ENCODE measurements at places on chromosomes 4 and X. TPM values are rescaled to one million over a fixed set of nuclear protein-coding genes. Genes with fewer than 3 reads are reported as not detected.

GRCh38 chrX:37686369-37686995 lies 891 bp downstream of the XK start:
- H3K4me3 ChIP-seq, result peak overlapping the region; percentile 9
- no peaks in the 10 kb centered on the region for H3K4me1 ChIP-seq
- H3K27me3 ChIP-seq, result no peaks in the 10 kb centered on the region
- no peaks in the 10 kb centered on the region for H3K36me3 ChIP-seq
- DNase-seq, result no peak

DNA sequence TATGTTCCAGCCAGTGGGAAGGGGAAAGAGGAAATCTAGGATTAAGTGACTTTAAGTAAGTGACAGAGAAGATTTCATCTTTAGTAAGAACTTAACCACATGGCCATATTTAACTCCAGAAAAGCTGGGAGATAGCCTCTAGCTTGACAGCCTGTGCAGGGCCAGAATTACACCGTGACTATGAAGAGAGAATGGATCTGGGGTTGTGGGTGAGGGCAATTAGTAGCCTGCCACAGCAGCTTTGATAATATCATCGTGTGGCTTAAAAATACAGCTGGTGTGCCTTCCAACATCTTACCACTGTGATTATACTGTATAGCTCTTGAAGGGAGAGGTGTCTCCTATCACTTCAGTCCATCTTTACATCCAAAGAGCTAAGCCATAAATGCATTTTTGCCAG lies 57.6 kb upstream of the TBC1D9 start:
- no peaks in the 10 kb centered on the region for H3K4me1 ChIP-seq
- H3K36me3 ChIP-seq, result no peaks in the 10 kb centered on the region
- no peak overlapping the region for H3K27ac ChIP-seq

Gene ZCCHC18
- 1.9 TPM for polyA plus RNA-seq

DNA sequence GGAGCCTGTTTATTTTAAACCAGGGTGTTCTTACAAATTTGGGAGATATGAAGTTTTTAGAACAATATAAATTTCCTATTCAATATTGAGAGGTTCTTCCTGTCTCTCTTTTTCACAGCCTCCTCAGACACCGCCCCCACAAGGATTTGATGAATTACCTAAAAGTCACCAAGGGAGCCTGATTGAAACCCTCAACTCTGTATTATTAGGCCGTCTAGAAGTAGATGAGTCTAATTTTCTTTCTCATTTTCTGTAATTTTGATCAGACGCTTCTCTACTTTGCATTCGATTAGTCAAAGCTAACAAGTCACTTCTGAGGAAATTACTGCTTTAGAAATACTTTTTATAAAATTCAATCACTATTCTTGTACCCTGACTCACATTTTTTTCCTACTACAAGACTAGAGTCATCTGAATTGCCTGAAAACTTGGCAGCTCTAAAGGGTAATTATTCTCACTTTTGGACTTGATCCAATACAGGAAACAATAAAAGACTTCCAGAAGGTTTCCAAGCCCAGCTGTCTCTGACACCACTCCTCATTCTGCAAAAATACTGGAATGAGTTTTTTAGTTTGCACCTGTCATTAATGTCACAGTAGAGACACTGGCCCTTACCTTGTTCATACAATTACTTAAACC lies 111.2 kb downstream of the ELOVL6 start:
- H3K4me1 ChIP-seq, result no peaks in the 10 kb centered on the region
- H3K27ac ChIP-seq, result no peak overlapping the region
- H3K4me3 ChIP-seq, result no peak overlapping the region
- no peaks in the 10 kb centered on the region for H3K36me3 ChIP-seq
- H3K27me3 ChIP-seq, result no peaks in the 10 kb centered on the region

GRCh38 chr4:114052227-114052626 lies 72.8 kb upstream of the ARSJ start:
- H3K36me3 ChIP-seq, result no peaks in the 10 kb centered on the region
- no peaks in the 10 kb centered on the region for H3K4me1 ChIP-seq
- H3K27me3 ChIP-seq, result no peaks in the 10 kb centered on the region
- H3K4me3 ChIP-seq, result no peak overlapping the region
- no peak for DNase-seq
- no peak overlapping the region for H3K27ac ChIP-seq

- H3K27me3 ChIP-seq, result no peaks in the 10 kb centered on the region
- H3K4me3 ChIP-seq, result no peak overlapping the region
- no peaks in the 10 kb centered on the region for H3K4me1 ChIP-seq
- no peaks in the 10 kb centered on the region for H3K36me3 ChIP-seq
Measured at GRCh38 chr4:13347517-13348125, 136.5 kb downstream of the RAB28 start.

DNA sequence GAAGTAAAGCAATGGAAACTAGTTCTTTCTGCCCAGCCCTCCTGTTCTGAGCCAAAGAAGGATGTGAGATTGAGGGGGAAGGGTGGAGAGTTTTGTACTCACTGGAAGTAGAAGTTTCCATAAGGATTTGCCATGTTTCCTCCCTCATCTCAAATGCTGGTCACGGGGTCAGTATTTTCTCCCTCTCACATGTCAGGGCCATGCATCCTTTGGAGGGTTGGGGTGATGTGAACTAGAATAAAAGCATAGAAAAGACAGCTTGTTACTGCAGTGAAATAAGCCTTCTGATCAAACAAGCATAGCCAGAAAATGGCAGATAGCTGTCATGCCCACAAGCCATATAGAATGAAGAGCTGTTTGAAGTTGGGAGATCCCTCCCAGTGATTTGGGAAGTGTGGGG lies 79.7 kb downstream of the KIT start:
- H3K27me3 ChIP-seq, result no peaks in the 10 kb centered on the region
- no peak overlapping the region for H3K4me3 ChIP-seq
- no peak overlapping the region for H3K27ac ChIP-seq
- no peak for DNase-seq
- peaks cover 3% of the 10 kb centered on the region for H3K36me3 ChIP-seq

Gene CXCL3
- polyA plus RNA-seq, result 1.5 TPM

- H3K4me3 ChIP-seq, result no peak overlapping the region
- H3K36me3 ChIP-seq, result peaks cover 6% of the 10 kb centered on the region
- no peak overlapping the region for H3K27ac ChIP-seq
- H3K4me1 ChIP-seq, result no peaks in the 10 kb centered on the region
- DNase-seq, result no peak
- H3K27me3 ChIP-seq, result no peaks in the 10 kb centered on the region
Measured at GRCh38 chr4:6834867-6835266, 52.3 kb downstream of the KIAA0232 start.

- H3K27me3 ChIP-seq, result no peaks in the 10 kb centered on the region
- no peaks in the 10 kb centered on the region for H3K4me1 ChIP-seq
- H3K36me3 ChIP-seq, result no peaks in the 10 kb centered on the region
- H3K4me3 ChIP-seq, result no peak overlapping the region
- no peak overlapping the region for H3K27ac ChIP-seq
Measured at GRCh38 chr4:88575186-88575585, 17.1 kb upstream of the HERC3 start.

Gene NXF2
- polyA plus RNA-seq, result not detected

- H3K36me3 ChIP-seq, result no peaks in the 10 kb centered on the region
- H3K4me3 ChIP-seq, result no peak overlapping the region
- no peak for DNase-seq
- H3K4me1 ChIP-seq, result peaks cover 3% of the 10 kb centered on the region
- peak overlapping the region; percentile 32 for H3K27ac ChIP-seq
Measured at GRCh38 chr4:139763672-139764071, 98.1 kb downstream of the MGST2 start.

- no peaks in the 10 kb centered on the region for H3K4me1 ChIP-seq
- no peak for DNase-seq
- no peak overlapping the region for H3K27ac ChIP-seq
- no peaks in the 10 kb centered on the region for H3K36me3 ChIP-seq
Measured at GRCh38 chrX:109350551-109350950, 131.3 kb downstream of the GUCY2F start.

GRCh38 chrX:43002526-43003203 lies 224.7 kb upstream of the PPP1R2C start:
- H3K4me3 ChIP-seq, result no peak overlapping the region
- no peak for DNase-seq
- no peaks in the 10 kb centered on the region for H3K4me1 ChIP-seq
- no peaks in the 10 kb centered on the region for H3K27me3 ChIP-seq

GRCh38 chr4:168335621-168336020 lies 17.1 kb upstream of the DDX60 start:
- H3K4me1 ChIP-seq, result no peaks in the 10 kb centered on the region
- DNase-seq, result no peak
- H3K27ac ChIP-seq, result no peak overlapping the region
- no peaks in the 10 kb centered on the region for H3K27me3 ChIP-seq
- H3K4me3 ChIP-seq, result no peak overlapping the region

Gene MID1
- 3.4 TPM for polyA plus RNA-seq

DNA sequence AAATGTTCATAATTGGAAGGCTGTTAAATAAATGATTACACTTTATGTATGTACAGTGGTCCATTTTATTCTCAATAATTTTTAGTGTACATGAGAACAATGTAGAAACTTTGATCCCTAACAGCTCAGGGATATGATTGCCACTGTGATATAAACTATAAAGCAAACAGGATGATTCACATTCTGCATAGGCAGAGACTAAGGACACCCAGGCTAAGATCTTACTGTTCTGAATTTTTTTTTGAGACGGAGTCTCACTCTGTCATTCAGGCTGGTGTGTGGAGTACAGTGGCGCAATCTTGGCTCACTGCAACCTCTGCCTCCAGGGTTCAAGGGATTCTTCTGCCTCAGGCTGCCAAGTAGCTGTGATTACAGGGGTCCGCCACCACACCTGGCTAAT lies 186.6 kb downstream of the PDGFC start:
- no peak overlapping the region for H3K27ac ChIP-seq
- peaks cover 2% of the 10 kb centered on the region for H3K4me1 ChIP-seq
- H3K27me3 ChIP-seq, result no peaks in the 10 kb centered on the region
- H3K36me3 ChIP-seq, result no peaks in the 10 kb centered on the region

DNA sequence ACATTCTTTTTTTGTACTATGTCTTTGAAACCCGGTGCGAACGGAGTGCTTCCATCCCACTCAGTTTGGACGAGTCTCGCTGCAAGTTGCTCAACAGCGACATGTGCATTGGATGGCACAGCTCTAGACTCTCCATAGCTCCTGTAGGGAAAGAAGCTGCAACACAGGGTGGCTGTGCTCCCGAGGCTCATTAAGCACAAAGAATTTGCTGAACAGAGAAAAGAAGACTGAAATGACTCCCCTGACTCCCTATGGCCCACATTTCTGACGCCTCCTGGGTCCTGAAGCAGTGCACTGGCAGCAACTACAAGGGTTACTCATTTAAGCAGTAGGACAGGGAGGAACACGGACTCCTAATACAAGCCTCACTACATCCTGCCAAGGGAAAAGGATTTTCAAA lies 127.4 kb downstream of the SH3RF1 start:
- no peak for DNase-seq
- no peaks in the 10 kb centered on the region for H3K36me3 ChIP-seq
- no peaks in the 10 kb centered on the region for H3K27me3 ChIP-seq
- H3K4me1 ChIP-seq, result no peaks in the 10 kb centered on the region
- H3K4me3 ChIP-seq, result no peak overlapping the region
- no peak overlapping the region for H3K27ac ChIP-seq

DNA sequence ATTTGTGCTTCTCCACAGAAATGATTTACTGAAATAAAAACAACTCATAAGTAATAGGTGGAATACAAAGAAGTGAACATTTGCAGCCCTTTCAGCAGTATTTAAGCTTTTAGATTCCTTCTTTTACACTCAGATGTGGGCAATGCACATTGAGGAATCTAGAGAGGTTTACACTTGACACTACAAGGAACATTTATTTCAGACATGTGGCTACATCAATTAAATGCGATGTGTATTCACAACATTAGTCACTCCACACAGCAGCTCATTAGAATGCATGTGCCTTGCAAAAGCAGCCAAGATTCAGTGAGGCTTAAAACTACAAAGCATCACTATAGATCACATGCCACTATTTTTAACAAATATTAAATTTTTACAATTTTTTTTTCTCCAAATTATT lies 480.7 kb downstream of the INPP4B start:
- no peak for DNase-seq
- H3K27ac ChIP-seq, result no peak overlapping the region
- no peaks in the 10 kb centered on the region for H3K27me3 ChIP-seq
- no peak overlapping the region for H3K4me3 ChIP-seq
- no peaks in the 10 kb centered on the region for H3K36me3 ChIP-seq
- no peaks in the 10 kb centered on the region for H3K4me1 ChIP-seq

All from aorta (tissue), 5 donors.